ENCODE measurements at places on chromosomes 1 and 21. TPM values are rescaled to one million over a fixed set of nuclear protein-coding genes. Genes with fewer than 3 reads are reported as not detected.
A peak's percentile ranks its signal among the peaks of the same experiment; 100 is the strongest.

The LCE2C gene
- not detected for total RNA-seq

The OR13G1 gene
- not detected for total RNA-seq

The CRYAA gene
- not detected for total RNA-seq

The MYOG gene
- total RNA-seq, result not detected

The SZRD1 gene
- total RNA-seq, result 57.8 TPM

The DPT gene
- total RNA-seq, result 25.8 TPM

The EXO1 gene
- 1.1 TPM for total RNA-seq

The S100A4 gene
- 59.5 TPM for total RNA-seq

The FCRLB gene
- not detected for total RNA-seq

GRCh38 chr1:181737056-181737455 is 253.7 kb downstream of the CACNA1E start:
- no peak for DNase-seq

DNA sequence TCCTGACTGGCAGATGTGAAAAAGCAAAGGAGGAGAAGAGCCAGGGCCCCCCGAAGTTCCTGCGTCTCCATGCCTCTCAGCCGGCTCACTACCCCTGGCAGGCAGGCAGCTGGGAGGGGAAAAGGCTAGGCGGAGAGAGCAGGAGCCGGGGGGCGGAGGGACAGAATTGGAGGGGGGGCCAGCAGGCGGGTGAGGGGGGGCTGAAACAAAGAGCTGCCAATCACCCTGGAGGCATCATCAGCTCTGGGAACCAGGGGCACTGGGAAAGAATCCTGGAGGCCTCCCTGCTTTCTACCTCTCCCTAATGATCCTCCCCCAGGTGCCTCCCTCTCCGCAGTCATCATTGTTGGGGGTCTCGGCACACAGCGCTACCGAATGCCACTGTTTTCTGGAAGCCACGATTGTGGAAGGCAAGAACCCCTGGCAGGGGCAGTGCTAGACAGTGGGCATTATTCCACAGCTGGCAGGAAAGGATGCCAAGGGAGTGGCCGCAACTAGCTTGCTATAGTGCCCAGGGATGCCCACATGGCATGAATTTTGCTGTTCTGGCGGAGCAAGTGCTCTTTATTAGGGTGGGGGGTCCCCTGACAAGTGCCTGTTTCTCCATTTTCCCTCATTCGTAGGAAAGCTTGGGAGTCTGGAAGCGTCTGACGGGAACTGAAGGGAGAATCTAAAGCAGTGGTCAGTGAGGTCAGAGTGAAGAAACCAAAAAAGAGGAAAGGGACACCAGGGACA is at the start of gene THBS3:
THBS3 (minus strand) TSS at position 92 of the 735 bp plus-strand sequence; CDS start at position 71, 21 bp downstream.
- DNase-seq, result no peak

DNA sequence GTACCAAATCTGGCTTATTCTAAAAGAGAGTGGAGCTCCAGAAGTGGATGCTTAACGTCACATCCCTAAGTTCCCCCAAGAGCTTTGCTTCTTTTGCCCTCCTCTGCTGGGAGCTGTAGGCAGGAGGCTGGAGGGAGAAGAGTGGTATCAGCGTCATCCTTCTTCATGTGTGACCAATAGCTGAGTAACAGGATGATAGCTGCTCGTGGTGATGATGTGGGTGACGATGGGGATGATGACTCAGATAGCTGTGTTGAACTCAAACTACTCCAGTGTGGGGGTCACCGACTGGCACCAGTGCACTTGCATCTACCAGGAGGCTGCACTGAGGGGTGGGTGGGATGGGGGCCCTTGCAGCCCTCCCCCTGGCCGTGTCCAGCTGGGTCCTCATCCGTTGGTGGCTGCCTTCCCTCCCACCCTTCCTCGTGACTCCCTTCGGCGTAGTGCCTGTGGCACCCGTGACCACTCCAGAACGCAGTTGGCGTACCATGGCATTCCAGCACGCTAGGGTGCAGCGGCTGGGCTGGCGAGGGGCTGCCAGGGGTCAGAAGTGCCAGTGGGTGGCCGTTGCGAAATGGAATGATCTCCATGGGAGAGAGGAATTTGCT is 1.1 kb downstream of the IGFN1 start:
- DNase-seq, result no peak

DNA sequence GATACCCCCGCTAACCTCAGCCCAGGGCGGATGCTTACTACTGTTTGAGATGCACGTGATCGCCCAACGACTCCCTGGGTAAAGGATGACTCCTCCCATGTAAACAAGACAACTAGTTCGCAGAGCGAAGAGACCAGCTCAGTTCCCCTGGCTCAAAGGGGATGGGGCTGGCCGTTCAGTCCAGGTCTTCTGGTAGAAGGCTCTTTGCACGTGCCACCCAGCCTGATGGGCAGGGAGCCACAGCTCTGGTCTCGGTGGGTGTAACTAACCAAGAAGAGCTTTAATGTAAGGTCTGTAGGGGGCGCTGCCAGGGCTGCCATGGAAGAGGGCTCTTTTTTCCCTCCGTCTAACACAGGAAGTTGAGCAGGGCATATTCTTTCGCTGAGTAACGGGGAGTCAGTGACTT is 49.4 kb upstream of the PARP1 start:
- peak; percentile 11 for DNase-seq

DNA sequence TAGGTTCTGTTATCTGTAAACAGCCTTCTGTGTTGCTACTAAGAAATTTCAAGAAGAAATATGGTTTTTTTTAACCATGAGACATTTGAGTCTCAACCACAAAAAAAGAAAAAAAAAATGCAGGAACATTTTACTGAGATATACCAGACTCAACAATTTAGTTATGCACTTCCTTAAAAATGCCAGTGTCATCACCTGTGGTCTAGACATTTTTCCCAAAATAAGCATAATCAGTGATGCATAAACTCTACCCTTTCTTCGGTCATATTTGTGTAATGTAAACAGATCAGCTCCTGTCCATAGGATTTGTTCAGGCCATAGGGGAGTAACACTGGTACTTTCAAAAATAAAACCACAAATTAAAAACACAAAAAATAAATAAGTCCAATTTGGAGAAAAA is 122.6 kb upstream of the TNFSF4 start:
- no peak for DNase-seq

DNA sequence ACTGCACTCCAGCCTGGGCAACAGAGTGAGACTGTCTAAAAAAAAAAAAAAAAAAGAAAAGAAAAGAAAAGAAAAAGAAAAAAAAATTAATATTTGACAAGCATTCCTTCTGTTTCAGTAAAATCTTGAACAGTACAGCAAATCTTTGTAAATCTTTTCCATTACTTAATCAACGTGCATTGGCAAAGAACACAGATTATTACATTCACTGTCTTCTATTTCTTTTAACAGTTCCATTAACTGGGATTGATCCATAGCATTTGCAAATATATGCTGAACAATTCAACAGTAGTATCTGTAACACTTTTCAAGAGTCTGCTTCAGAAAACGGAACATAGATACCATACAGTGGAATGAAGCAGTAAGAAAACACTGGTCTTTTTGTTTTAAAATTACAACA is 9.8 kb downstream of the SAMD13 start:
- DNase-seq, result no peak

- DNase-seq, result no peak
Observed at GRCh38 chr1:44079566-44079965, 39.1 kb upstream of the KLF17 start.

- DNase-seq, result no peak
Observed at GRCh38 chr1:214548988-214549387, 2.4 kb downstream of the PTPN14 start.

DNA sequence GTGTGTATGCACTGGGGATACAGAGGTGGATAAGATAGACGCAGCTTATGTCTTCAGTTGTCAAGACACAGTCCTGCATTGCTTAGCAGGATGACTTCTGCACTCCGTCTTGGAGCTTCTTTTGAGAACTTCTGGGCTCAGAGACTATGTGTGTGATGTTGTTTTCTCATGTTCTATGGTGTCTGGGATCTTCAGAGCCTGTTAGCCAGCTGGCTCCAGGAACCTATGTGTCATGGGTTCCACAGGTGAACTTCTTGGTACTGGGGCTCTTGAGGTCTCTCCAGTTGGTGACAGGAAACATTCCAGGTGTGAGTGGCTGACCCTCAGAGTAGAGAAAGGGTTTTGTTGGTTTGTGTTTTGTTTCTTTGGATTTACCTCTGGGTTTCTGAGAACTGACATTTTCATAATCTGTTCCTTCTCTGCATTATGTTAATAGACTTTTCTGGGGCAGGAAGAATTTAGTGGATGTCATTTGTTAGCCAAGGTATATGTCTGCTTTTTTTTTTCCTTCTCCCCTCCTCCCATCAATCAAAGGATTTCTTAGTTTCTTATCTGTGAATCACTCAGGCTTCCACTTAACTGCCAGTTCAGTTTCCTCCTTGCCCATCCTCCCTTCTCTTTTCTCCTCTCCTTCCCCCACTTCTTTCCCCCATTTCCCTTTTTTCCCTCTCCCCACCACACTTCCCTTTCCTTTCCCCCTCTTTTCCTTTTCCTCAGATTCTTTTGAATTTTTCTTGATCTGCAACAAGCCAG is 18.1 kb downstream of the FGGY start:
- DNase-seq, result no peak

DNA sequence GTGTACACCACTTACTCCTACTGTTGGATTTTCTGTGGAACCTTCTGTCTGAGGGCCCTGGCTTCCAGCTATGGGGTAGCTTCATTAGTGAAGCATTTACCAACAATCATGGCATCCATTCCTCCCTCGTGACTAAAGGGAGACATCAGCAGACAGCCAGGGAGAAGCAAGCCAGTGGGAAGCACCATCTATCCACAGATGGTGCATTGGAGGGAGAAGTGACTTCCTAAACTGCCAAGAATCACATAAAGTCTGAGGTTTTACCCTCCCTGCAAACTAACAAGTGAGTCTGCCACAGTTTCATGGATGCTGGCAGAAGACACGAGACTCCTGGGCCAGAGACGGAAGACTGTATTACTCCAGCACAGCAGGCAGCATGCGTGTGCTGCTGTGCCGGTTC is 31.4 kb downstream of the UMODL1 start:
- DNase-seq, result no peak

DNA sequence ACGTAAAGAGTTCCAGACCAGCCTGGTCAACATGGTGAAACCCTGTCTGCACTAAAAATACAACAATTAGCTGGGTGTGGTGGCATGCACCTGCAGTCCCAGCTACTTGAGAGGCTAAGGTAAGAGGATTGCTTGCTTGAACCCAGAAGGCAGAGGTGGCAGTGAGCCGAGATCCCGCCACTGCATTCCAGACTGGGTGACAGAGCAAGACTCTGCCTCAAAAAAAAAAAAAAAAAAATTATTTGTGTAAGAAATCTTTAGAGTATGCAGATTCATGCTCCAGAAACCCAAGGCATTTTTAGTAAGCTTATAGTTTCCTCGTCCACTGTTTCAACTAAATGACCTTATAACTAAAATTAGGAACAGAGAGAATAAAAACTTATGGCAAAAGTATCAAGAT is 51.3 kb downstream of the ABL2 start:
- DNase-seq, result no peak

GRCh38 chr1:169090900-169091311 is 15.6 kb upstream of the ATP1B1 start:
- no peak for DNase-seq

DNA sequence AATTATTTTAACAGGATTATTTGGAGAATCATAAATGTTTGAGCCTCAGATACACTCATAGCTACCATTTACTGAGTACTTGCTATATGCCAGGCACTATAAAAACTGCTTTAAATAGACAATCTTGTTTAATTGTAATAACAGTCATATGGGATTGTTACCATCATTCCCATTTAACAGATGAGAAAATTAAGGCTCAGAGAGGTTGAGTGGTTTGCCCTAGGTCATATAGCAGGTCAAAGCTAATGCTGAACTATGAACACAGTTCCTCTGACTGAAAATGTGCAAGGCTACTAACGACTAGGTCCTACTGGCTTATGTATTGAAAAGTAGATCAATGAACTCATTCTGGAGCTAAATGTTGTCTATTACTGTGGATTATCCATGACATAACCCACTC is 63.4 kb downstream of the DDR2 start:
- DNase-seq, result no peak

GRCh38 chr21:42287193-42288083 is 27.8 kb downstream of the TFF3 start:
- DNase-seq, result no peak

GRCh38 chr1:181129771-181130606 is 41.5 kb downstream of the IER5 start:
- DNase-seq, result no peak

DNA sequence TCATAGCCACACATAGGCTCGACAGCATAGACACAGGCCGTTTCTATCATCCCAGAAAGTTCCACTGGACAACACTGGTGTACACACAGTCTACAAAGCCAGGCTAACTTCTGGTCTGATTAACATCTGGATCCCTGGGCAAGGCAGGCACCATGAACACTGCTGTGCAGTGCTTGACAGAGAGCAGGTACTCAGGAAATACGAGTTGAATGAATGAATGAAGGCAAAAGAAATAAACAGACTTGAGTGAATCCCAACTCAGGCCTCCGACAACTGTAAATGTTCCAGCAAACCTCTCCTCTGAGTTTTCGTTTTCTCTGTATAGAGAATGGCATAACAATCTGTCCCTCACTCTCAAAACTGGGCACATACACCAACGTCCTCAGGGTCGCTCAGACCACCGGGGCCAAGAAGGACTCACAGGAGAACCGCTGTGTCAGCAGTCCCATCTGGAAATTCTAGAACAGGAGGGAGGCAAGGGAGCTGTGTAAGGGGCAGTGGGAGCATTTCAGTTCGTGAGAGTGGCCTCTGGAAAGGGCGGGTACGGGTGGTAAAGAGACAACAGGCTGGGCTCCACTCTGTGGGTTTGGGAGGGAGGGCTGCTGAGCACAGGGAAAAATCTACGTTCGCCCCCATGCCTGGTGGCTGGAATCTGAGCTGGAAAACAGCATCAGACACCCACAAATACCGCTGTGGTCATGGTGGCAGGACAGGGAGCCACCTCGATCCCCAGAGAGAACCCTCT is 15.1 kb upstream of the ECE1 start:
- no peak for DNase-seq

GRCh38 chr1:31780632-31781031 is 16.5 kb upstream of the ADGRB2 start:
- DNase-seq, result no peak

GRCh38 chr1:153610811-153611301 is 2.1 kb downstream of the S100A16 start:
- DNase-seq, result no peak

- DNase-seq, result peak; percentile 68
Observed at GRCh38 chr1:204089044-204089751, 16.3 kb downstream of the SOX13 start.

DNA sequence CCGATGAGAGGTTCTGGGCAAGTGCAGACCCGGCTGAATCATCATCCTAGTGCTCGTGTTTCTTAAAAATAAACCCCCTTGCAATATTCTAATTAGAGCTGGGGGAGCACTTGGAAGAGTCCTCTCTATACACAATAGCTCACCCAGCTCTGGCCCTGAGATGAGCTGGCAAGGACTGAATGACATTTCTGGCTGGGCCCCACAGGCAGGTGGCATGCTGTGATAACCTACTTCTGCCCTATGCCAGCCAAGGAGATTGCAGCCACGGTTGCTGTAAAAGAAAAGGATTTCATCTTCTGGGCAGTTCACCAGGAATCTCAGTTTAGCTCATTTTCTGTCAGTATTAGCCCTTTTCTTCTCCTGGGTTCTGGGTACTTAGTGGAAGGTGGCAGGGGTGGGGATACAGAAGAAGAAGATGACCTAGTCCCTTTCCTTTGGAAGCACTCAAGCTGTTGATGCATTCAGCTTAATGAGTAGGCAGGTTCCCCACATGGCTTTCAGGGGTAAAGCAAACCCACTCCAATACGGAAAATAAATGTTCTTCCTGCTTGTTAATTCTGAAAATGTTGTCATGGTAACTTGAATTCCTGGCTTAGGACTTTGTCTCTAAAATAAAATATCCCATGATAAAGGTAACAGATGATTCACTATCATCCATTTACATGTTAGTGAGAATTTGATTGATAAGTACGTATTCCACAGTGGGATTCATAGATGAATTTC is 32.2 kb downstream of the VASH2 start:
- DNase-seq, result no peak

Measured in transverse colon (tissue), 4 donors.